ENCODE measurements at places on chromosomes 2 and 18.

DNA sequence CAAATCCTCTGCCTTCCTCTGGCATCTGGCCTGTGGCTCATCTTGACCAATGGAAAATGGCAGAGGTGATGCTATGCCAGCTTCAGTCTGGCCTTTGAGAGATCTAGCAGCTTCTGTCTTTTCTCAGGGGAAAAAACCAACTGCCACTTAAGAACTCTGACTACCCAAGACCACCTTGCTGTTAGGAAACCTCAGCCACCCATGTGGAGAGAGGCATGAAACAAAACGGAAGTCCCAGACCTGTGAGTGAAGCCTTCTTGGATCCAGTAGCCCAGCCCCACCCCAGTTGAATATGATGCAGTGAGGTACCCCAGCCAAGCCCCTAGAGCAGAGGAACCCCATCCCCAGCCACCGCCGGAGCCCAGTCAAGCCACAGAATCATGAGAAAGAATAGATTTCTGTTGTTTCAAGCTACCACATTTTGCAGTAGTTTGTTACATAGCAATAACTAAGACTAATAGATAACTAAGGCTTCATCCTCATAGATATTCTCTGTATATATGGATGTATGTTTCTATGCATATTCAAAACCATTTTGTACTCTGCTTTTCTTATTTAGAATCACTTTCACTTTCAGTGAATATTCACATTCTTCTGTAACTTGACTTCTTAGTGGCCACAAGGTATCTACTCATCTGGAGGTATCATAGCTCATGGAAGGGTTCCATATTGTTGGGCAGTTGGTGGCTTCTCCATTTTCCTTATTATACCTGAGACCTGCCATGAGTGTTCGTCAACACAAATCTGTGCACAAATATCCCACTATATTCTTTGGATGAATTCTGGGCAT is 142.1 kb downstream of the FBXO15 start:
- DNase-seq: no peak

DNA sequence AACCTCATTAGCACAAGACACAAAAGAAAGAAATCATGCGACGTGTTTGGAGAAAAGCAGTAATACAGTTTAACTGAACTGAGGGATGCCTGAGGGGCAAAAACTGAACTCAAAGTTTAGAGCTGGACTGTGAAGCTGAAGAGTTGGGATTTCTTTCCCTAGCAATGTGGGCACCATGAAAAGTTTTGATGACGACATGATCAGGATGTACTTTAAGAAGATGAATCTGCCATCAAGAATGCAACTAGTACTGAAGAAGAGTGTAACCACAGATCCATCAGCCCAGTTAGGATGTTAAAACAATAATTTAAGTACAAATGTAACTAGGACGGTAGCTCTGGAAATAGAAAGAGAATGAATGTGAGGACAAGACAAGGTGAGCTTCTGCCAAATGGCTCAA is 196.2 kb downstream of the VWC2L start:
- DNase-seq: no peak

- DNase-seq: no peak
Measured at GRCh38 chr2:207477896-207478295, 51.9 kb upstream of the CREB1 start.

DNA sequence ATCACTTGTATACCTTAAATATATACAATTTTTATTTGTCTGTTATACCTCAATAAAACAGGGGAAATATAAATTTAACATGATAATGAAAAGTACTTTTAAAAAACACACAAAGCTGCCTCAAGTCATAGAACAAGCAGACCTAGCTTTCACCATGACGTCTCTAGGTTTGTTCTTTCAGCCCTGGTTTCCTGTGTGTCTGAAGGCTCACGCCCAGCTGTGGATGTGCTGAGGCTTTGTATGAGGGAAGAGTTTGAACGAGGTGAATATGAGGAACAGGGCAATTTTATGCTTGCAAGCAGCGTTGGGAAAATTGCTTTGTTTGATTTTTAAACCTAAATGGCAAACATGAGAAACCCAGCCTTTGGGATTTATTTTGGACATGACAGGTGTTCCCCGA is 15.3 kb downstream of the SH3RF3 start:
- DNase-seq: no peak

DNA sequence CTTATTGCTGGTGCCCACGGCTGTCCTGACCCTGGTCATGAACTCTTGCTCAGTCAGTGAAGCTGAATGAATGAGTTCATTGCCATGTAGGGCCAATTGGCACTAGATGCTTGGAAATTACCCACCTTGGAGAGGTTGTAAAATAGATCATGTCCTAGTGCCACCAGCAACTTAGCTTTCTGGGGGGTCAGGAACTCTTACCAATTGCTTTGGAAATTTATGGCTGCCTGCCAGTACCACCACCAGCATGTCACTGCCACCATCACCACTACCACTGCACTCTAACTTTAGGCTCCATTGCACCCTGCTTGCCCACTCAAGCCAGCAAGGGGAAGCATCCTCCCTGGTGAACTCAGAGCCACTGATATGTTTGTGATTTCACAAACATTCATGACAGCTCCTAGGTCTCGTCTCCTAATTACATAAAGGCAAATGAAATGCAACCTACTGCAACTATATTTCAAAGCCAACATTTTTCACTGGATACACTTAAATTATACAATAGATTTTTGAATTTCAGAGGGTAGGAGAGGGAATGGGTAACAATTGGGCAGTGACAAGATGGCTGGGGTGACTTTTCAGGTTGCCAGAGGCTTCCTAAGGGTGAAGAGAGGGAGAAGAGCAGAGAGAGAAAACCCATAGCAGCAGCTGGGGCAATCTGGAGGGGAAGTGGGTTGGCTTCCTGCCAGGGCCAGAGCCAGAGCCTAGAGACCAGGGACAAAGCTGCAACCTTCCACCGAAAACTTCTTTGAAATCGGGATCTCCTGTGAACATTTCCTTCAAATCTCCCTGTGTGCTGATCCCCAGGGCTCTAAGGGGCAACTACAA is 3.5 kb upstream of the EMILIN1 start:
- no peak for DNase-seq

DNA sequence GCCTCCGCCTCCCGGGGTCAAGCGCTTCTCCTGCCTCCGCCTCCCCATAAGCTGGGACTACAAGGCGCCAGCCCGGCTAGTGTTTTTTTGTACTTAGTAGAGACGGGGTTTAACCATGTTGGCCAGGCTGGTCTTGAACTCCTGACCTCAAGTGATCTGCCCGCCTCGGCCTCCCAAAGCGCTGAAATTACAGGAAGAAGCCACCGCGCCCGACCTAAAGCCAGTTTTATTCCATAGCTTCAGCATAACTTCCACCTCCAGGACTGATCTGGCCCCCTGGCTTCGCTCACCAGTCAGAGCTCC is 783 bp upstream of the TXNL4A start:
- no peak for DNase-seq

GRCh38 chr18:12278215-12278671 is 24.1 kb downstream of the CIDEA start:
- no peak for DNase-seq

DNA sequence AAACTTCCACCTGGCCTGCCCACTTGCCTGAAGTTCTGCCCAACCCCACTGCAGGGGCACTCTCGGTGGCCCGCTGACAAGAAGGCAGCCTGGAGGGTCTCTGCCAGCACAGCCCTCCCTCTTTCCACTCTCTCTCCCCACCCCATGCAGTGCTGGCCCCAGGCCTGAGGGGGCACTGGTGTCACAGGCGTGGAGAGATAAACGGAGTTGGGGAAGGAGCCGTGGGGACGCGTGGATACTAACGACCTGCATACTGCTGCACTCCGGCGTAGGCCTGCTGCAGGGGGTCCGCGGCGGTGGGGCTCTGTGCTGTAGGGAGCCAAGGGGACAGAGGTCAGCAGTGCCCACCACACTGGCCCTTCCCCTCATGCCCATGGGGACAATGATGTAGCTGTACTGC is 299.3 kb downstream of the CELF4 start:
- DNase-seq: no peak

GRCh38 chr2:175478096-175478768 is 296.7 kb upstream of the ATP5MC3 start:
- DNase-seq: no peak

GRCh38 chr2:118988706-118989105 is 46.7 kb downstream of the MARCO start:
- DNase-seq: no peak

DNA sequence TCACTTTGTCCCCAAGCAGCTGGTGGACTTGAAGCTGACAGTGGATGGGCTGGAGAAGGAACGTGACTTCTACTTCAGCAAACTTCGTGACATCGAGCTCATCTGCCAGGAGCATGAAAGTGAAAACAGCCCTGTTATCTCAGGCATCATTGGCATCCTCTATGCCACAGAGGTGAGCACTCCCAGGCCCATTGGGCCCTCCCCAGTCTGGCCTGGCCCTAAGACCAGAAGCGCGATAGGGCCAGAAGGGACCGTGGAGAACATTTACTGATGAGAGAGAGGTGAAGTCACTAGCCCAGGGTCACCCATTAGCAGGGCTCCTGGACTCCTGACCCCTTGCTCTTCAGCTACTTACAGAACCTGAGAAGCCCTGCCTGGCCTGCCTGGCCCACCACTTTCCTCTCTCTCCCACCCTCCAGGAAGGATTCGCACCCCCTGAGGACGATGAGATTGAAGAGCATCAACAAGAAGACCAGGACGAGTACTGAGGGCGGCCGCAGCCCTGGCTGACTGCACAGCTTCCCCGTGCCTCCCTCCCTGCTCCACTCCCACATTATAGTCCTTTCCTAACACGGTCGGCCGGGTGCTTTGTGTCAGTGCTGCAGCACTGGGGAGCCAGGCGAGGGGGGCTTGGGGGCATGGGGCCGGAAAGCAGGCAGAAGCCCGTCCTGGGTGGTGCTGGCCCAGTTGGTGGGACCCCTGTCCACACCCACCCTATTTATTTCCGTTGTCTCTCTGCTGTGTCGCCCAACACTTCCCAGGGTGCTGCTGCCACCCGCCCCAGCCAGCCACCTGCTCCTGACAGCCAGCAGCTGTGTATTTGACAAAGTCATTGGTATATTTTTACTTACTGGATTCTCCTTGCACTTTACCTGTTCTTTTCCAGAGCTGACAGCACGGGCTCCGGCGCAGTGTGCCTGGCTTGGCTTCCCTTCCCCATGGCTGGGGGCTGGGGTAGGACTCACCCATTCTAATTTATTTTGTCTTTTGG is 6.6 kb upstream of the TMEM214 start:
- no peak for DNase-seq

- no peak for DNase-seq
Measured at GRCh38 chr18:70709144-70709543, 420.3 kb downstream of the SOCS6 start.

DNA sequence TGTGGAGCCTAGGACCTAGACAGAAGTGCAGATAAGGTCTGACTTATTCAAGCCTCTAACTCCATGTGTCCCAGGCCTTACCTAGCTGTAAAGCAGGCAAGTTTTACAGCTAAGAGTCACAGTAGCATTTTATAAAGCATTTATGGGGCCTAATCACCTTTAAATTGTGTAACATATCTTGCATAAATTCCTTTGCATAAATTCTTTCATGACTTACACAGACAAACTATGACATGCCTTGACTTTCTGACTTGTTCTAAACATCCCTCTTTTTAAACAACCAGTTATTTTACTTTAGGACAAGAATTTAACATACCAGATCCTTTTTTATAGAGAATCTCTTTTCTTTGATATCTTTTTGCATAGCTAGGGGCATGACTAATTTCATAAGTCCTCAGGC is 1257.8 kb upstream of the NRXN1 start:
- no peak for DNase-seq

DNA sequence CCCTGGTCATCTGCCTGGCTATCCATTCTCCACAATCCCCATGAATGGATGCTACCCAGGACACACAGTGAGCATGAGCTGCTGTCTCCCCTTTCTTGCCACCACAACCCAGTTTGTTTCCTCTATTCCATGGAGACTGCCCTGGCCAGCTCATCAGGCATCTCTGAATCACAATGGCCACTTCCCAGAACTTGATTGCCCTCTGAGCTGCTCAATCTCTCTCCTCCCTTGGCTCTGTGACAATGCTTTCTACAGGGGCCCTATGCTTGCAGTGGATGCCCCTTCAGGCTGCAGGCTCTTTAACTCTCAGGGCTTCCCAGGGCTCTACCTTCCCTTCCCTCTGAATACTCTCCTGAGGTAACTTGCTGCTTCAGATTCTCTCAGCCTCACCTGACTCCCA is 14.4 kb upstream of the SLC4A5 start:
- no peak for DNase-seq

DNA sequence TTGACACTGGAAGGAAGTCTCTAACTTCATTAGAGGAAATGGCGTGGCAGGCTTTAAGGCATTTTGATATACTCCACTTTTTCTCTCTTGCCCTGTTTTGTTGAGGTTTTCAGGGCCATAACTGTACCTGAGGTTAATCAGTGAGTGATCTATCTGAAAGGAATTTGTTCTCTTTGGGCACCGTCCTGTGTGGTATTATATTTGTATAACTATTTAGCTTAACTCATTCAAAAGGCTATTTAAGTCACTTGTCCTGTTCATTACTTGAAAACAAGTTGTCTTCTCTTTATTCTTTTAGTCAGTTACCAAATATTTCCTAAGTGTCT is 180.4 kb downstream of the NEDD4L start:
- no peak for DNase-seq

DNA sequence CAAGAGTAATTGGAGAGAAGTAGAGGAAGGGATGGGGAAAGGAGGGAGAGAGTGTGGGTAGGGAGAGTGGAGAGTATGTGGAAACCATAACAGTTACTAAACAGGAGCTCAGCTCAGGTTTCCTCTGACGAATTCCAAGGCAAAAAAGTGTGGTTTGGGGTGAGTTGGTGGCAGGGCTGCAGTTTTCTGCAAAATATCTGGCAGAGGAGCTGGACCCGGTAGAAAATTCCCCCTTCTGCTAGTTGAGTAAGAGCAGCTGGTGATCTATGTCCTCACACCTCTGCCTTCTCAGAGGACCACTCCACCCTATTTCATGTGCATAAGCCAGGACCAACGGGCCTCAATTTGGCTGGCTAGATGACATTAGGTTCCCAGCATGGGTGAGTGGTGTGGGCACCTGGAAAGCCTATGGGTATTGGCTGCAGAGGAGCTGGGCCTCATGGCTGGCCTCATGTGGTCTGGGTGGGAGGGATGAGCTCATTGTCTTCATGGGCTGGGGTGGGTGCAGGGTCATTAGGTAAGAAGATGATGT is 13.2 kb downstream of the NRP2 start:
- no peak for DNase-seq

DNA sequence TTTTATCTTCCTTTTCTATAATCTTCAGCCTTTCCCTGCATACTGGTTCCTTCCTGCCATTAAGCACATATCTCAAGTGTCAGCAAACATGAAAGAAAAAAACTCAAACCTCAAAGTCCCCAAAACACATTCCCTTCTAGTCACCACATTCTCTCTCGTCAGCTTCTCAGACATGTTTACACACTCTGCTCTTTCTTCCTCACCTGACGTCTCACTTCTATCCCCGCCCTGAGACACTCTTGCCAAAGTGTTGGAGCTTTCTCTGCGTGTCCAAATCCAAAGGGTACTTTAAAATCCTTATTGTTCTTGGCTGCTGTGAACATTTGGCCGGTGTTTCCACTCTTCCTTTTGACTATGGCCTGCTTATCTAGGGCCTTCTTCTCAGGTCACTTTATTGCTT is 47.9 kb downstream of the SOX11 start:
- no peak for DNase-seq

- DNase-seq: no peak
Measured at GRCh38 chr2:63053081-63053888, 2.7 kb downstream of the OTX1 start.
